Left ventricle myocardium superior (tissue), 1 donor: ENCODE measurements at places on chromosomes 2 and 18.
A peak's percentile ranks its signal among the peaks of the same experiment; 100 is the strongest.

- peak; percentile 9 for DNase-seq
Observed at GRCh38 chr2:120229341-120229740, 6.1 kb upstream of the TMEM185B start.

DNA sequence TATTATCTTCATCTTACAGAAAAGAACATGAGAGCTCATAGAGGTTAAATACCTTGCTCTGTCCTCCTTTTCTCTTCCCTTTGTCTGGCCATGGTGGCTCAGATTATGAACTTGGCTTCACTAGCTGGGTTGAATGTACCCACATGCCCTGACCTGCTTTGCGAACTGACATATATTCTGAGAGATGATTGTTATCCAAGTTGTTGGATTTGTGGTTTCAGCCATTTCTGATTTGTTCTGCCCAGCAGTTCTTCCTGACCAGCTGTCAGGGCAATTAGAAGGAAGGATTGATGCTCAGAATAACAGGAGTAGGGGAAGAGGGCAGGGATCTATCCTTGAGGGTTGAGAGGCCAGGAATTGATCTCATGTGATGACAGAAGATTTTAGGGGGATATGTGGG lies 236.8 kb upstream of the FAM98A start:
- DNase-seq: no peak

GRCh38 chr2:205047273-205047839 lies 502.1 kb downstream of the PARD3B start:
- no peak for DNase-seq

DNA sequence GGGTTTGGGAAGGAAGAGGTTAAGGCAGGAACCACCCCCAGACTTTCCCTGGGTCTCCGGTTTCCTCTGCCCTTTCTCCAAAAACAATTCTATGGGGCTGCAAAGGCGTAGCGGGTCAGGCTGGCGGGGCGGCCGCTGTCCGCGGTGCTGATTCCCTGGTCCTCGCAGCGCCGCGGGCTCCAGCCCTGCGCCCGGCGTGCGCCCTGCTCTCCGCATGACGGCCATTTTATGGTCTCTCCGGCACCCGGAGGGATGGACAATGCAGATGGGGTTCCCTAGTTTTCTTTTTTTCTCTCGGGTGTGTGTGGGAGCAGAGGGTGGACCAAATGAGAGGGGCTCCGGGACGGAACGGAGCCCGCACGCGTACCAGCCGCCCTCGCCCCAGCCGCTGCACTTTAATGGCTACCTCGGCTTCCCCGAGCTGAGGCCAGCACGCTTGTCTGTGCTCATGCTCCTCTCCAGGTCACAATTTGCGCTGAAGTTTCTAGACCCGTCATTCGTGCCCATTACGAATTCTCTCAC lies 1.6 kb downstream of the ST8SIA3 start:
- DNase-seq: peak; percentile 60

DNA sequence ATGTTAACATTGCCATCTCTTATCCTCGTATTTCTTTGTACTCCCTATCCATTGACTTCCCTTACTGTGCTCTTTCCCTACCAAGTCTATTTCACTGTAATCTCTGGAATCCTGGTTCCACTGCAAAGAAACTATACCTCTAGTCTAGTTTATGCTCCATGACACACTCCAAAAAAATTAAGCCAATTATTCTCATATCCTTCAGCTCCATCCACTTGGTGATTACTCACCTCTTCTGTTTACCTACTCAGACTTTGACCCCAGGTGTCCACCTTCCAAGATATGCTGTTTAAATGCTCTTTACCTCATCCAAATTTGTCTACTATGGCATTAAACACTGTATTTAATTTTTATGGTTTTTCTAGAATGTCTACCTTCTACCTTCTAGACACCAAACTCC lies 137.9 kb downstream of the ATAD2B start:
- no peak for DNase-seq
